GM12878 (cell line): ENCODE measurements at places on chromosomes 16 and 17.

GRCh38 chr17:72152387-72152929 is 31.6 kb downstream of the SOX9 start:
- DNase-seq, result no peak

GRCh38 chr17:10793256-10793655 is 10.6 kb downstream of the TMEM238L start:
- no peak for DNase-seq

DNA sequence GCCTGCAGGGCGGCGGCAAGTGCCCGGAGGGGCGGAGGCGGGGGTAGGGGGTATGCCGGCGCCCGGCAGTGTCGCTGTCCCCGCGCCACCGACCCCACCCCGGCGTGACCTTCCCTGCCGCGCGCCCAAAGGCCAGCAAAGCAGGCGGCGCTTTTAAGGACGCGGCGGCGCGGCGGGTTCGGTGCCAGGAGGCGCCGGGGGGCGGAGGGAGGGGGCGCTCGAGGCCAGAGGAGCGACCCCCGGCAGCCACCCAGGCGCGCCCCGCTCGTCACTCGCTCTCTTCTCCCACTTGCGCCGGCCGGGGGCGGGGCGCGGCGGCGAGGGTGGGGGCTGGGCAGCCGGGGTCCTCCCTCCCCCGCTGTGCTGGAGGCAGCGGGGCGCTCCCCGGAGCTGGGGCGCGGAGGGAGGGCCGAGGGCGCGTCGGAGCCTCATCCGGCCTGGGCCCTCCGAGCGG is 8.6 kb upstream of the BAHCC1 start:
- no peak for DNase-seq

DNA sequence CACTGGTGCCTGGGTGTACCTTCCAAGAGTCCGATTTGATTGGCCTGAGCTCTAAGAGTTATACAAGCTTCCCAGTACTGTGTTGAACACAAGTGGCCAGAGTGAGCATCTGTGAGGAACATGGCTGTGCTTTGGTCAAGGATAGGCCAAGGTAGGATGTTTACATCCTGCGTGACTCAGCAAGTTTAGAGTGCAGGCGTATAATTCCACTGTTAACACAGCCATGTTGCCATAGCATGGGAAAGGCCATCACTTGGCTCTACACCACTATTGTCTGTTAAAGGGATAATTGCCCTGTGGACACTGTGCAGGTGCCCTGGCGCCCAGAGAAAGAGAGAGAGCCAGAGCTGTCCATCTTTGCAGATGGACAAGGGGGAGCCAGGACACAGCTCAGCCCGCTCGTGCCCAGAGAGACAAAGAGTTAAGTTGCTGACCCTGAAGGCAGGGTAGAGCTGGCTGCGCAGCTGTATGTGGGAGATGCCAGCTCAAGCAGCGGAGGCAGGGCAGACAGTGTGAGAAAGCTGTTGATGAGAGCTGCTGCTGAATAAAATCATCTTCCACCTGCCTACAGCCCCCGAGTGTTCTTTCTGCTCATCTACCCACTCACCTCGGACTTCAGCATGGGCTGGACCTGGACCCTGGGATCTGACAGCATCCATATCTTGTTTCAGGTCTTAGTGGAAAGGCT is 11.7 kb downstream of the CFAP52 start:
- DNase-seq, result no peak

DNA sequence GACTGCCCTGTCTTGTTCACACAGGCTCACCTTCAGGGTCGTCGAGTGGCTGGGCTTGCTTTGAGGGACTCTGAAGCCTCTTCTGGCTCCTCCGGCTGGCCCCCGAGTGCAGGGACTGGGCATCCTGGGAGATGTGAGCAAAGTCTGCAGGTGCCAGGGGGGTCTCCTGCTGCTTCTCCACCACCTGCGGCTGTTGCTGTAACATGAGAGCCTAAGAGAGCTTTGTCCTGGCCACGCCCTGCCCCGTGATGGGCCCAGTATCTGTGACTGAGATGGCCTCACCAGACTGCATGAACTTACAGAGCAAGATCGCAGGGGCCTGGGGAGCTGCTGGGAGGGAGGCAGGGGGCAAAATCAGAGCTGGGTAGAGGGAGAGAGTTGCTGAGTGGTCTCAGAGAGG is 12.5 kb downstream of the ERN2 start:
- no peak for DNase-seq

GRCh38 chr16:11233727-11234376 is 22.2 kb downstream of the SOCS1 start:
- no peak for DNase-seq

- no peak for DNase-seq
Measured at GRCh38 chr17:4560837-4561256, 470 bp upstream of the GGT6 start.

- DNase-seq, result no peak
Measured at GRCh38 chr16:28925386-28926228, 569 bp upstream of the RABEP2 start.

DNA sequence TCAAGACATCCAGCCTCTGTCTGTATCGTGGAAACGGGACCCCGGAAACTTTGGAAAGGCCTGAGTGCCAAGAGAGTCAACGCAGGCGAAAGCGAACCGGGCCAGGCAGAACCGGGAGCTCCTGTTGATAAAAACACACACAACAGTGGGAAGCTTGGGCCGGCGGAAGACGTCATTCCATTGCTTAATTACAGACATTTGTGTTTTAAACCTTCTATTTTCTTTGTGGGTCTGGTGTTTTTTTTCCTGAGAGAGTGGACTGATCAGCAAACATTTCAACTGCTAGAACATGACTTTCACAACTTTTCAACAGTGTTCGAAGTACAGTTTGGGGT is 878 bp upstream of the RNF157 start:
- DNase-seq, result no peak

GRCh38 chr17:20235747-20236146 is 226.6 kb downstream of the SPECC1 start:
- no peak for DNase-seq

DNA sequence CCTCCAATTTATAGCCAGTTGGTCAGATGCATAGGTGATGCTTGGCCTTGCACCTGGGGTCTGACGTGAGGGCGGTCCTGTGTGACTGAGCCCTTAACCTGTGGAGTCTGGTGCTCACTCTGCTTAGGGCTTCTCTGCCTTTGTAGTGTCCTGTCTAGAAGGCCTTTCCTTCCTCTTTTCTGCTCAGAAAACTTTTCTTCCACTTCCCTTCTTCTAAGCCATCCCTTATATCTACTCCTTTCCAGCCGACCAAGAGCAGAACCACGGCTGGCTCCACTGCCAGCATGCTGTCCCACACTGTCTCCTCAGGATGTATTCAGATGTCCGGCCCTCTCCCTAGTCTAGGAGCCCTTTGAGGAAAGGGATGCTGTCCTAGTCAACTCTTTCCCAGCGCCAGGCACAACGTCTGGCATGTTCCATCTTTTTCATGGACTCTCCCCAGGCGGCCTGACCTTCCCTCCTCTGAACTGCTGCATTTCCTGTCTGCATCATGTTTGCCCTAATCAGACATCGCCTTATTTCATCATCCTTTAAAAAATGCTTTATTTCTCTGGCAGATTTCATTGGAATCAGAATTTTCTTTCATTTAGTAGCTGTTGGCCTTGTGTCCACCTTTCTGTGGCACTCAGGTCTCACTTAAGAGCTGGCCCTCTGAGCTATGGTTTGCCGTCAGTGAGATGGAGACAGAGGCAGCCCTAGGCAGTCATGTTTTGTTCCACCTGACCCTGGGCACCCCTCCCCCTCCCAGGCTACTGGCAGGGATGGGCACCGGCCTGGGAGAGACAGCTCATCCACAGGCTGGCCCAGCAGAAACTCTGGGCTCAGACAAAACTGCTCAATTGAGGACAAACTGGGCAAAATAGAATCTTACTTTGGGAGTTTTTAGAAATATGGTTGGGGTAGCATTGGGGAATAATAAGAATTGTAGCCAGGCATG is 15.5 kb upstream of the BRCA1 start:
- DNase-seq, result no peak

GRCh38 chr16:52929478-52930400 is 123.0 kb downstream of the CHD9NB start:
- DNase-seq, result no peak

DNA sequence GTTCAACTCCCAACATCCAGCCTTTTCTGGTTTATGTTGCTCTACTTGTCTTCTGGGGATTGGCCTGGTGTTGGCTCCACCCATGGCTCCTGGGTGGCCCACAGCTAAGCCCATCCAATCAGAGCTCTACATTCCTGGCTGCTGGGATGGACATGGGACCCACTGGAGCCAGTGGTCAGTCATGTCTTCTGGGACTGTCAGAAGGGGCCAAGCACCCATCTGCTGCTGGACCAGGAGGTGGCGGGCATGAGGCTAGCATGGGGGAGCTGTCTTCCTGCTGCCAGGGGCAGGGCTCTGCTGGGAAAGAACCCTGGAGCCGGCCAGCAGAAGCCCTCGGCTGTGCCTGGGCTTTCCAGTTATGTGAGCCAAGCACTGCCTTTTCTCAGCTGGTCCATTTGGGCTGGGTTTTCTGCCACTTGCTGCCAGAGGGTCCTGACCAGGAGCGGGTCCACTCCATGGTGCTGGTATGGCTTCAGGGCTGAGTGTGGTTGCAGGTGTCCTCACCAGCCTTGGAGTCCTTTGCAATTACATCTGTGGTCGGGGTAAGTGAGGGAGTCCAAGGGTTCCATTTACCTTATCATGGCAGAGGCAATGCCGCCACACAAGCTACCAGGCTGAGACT is 17.4 kb upstream of the ZNF469 start:
- no peak for DNase-seq

- no peak for DNase-seq
Measured at GRCh38 chr16:25367773-25368524, 110.3 kb upstream of the ZKSCAN2 start.

- no peak for DNase-seq
Measured at GRCh38 chr16:5025171-5025632, 8.5 kb downstream of the NAGPA start.

DNA sequence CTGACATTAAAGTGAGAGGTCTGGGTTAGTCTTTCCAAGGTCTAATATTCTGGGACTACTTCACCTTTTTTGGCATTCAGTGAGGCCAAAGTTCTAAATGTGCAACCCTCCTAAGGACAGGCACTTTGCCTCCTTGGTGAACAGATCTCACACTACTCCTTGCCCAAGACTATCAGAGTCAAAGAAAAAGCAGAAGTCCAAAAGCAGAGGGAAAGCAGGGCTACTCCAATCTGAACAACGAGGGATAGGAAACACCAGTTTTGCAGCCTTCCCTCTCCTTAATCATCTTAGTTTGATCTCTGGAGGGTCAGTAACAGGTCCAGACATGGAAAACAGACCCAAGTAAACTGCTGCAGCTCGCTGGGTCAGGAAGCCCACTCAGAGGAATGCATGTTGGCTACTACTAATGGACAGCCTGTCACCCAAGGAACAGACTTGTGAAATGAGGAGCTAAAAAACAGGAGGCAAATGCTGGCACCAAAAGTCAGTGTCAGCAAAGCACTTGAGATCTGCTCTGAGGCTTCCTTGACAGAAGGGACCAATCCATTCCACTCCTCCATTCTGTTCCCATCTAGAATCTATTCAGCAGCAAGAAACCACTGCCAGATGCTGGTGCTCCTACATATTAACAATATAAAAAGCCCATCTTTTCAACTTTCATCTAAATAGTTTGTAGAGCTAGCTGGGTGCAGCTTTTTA is 29.9 kb downstream of the DCUN1D3 start:
- no peak for DNase-seq

- no peak for DNase-seq
Measured at GRCh38 chr17:4973256-4974114, 5.9 kb upstream of the SPAG7 start.

- DNase-seq, result no peak
Measured at GRCh38 chr17:40450175-40450574, 6.9 kb downstream of the IGFBP4 start.

GRCh38 chr16:68267612-68268405 is 3.5 kb downstream of the SLC7A6 start:
- DNase-seq, result no peak

- DNase-seq, result no peak
Measured at GRCh38 chr16:31267332-31268032, 7.7 kb downstream of the ITGAM start.

DNA sequence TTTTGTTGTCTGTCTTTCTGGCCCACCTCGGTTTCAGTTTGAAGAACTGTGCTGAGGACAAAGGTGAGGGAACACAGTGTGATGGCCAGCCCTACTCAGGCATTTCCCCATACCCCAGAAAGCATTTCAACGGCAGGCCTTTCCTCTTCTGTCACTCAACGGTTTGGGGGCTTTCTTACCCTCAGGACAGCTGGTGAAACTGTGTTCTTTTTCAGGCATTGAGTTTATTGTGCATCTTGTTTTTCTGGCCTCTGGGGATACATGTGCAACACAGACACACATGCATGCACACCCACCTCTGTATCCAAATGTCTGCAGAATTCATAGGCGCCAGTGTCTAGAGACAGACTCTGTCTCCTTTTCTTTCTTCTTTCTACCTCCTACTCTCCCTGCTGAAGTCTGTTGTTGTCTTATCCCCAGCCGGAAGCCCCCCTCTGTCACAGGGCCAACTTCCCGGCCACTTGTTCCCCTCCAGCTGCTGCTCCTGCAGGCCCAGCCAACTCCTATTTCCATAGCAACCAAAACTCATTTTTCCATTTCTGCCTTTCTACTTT is 17.0 kb downstream of the CHD9 start:
- no peak for DNase-seq

GRCh38 chr16:86883583-86884389 is 305.4 kb downstream of the FOXL1 start:
- no peak for DNase-seq

- no peak for DNase-seq
Measured at GRCh38 chr17:36778448-36778847, 158.8 kb upstream of the LHX1 start.
